ENCODE measurements at places on chromosomes 2 and 18.
A peak's percentile ranks its signal among the peaks of the same experiment; 100 is the strongest.

GRCh38 chr2:161233858-161234431 is 73.7 kb downstream of the TANK start:
- no peak for DNase-seq

GRCh38 chr2:221810650-221811049 is 238.5 kb upstream of the EPHA4 start:
- no peak for DNase-seq

DNA sequence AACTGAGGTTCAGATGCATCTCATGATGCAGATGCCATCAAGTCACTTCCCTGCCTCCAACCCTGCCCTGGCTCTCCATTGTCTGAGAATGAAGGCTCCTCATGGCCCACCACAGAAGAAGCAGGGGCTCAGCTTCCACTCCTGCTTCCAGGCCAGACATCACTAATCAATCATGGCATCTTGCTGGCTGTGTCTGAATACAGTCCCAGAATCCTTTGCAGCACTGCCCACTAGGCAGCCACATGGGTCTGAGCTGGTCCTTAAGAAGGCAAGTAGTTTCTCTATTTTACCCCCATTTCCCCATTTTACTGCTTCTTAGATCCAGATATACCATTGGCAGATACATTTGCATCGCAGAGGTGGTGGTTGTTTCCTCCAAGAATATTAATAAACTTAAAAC is 7.3 kb downstream of the ASPRV1 start:
- no peak for DNase-seq

- no peak for DNase-seq
These were observed 143.3 kb downstream of the C1D start for GRCh38 chr2:67919490-67919889.

- no peak for DNase-seq
These were observed 273.5 kb downstream of the PIK3C3 start for GRCh38 chr18:42228581-42228980.

DNA sequence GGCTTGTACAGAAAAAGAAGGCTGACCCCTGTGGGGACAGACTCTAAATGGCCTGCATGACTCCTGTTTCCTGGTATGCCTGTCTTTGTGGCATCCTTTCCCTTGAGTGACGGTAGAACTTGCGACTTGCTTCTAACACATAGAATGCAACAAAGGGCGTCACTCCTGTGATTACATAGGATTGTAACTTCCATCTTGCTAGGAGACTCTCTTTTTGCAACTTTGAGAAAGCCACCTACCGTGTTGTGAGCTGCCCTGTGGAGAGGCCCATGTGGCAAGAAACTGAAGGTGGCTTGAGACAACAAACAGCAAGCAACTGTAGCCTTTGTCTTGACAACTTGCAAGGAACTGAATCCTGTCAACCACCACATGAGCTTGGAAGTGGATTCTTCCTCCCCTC is 46.5 kb downstream of the THNSL2 start:
- DNase-seq, result no peak

DNA sequence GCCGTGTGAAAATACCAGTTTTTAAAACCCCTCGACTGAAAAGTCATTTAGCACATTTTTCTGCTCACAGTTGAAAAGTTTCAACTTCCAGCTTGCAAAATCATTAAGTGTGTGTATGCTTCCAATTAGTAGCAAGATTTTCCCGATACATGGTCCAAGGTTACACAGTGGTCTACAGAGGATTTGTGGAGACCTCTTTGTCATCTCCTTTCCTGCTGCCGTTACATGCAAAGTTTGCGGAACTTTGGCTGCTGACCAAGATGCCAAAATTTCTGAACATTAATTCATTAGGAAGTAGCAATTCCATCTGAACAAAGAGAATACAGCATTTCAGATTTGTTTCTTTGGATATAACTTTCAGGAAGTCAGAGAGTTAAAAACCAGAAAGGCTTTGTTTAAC is 474.6 kb downstream of the PLCL1 start:
- DNase-seq, result no peak

DNA sequence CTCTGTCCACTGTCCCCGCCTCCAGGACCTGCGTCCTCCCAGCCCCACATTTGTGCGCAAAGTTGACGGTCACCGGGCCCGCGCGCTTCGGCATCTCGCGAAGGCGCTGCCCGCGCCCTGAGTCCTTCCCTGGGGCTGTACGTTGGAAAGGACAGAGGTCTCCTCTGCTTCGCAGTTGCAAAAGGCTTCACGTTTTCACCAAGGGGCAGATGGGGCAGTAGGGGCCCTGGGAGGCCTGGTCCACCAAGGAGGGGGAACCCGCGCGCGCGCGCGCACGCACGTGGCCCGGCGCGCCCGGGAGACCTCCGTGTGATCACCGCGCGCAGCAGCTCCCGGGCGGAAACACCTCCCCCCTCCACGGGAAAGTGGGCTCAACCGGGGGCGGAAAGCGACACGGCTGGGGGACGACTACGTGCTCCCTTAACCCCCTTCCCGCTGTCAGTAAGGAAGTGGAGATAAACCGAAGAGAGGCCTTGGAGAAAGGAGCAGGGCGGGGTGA is 21.9 kb downstream of the TEX44 start:
- no peak for DNase-seq

DNA sequence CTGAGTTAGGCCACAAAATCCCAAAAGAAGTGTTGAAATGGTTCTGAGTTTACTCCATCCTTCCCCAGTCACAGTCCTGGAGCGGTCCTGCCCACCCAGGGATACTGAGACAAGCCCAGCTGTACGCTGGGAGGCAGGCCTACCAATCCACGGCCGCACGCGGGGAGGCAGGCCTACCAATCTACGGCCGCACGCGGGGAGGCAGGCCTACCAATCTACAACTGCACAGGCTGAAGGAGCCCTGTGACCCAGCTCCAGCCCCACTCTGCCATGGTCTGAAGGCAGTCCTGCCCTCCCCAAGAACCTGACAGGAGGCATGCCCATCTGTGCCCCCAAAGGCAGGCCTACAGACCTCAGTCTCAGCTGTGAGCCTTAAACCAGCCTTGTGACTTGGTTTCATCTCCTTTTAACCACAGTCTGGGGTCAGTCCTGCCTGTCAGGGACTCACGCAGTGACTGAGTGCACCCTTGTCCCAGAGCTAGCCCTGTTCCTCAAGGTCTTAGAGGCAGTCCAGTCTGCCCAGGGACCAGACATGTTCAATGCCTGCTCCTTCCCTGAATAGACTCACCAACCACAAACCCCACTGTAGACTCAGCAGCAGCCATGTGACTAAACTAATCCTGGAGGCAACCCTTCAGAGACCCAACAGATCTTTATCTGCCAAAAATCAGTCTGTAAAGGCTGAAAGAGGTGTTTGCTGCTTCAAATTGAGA is 36.8 kb downstream of the GPC1 start:
- no peak for DNase-seq

GRCh38 chr2:7450188-7450832 is 533.1 kb downstream of the RNF144A start:
- no peak for DNase-seq

DNA sequence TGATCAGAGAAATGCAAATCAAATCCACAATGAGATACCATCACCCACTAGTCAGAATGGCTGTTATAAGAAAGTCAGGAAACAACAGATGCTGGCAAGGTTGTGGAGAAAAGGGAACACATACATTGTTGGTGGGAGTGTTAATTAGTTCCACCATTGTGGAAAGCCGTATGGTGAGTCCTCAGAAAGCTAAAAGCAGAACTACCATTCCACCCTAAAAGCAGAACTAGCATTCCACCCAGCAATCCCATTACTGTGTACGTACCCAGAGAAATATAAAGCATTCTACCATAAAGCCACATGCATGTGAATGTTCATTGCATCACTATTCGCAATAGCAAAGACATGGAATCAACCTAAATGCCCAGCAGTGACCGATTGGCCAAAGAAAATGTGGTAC is 60.7 kb downstream of the ANKRD62 start:
- no peak for DNase-seq

DNA sequence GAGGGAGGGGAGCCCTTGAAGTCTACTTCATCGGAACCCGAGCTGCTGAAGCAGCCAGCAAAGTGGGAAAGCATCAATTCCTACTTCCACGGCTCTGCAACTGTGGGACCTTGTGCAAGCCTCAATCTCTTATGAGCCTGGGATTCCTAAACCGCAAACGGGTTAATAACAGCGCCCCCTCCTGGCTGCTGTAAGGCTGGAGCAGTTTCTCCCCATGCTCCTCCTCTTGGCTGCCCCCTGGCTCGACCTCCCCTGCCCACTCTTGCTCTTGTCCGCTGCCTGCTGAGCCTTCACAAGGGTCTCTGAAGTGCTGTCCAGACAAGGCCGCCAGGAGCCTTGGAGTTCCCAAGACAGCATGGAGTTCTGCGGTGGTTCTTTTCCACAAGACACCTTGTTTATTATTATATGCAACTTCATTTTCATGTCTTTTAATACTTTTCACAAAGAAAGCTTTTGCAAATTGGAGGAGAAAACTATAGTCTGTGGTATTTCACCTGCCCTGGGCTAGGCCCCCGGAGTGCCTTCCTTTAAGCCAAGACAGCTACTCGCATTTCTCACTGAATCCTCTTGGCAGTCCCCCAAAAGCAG is 157.2 kb downstream of the DDX1 start:
- peak; percentile 80 for DNase-seq

GRCh38 chr2:29878898-29879297 is 42.5 kb downstream of the ALK start:
- no peak for DNase-seq

DNA sequence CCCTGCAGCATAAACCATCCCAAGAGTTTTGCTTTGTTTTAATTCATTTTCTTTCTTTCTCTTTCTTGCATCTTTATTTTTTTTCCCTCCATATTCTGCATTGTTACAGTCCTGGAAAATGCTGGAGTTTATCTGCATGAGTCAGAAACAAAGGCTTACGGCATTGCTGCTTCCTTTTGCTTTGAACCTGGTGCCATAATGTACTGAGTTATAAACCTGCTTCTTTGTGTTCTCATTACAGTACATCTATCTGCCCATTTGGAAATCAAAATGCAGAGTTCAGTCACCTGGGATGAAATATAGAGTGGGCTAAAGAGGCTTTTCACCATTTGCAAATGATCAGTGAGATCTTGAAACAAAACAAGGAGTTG is 1009.2 kb upstream of the FANCL start:
- DNase-seq, result no peak

GRCh38 chr2:31079665-31080064 is 58.6 kb downstream of the GALNT14 start:
- peak; percentile 47 for DNase-seq

GRCh38 chr2:19733951-19734425 is 167.8 kb downstream of the TTC32 start:
- DNase-seq, result no peak

GRCh38 chr18:49170925-49171505 is 220.2 kb upstream of the SMAD7 start:
- no peak for DNase-seq

- no peak for DNase-seq
These were observed 41.0 kb downstream of the PIK3C3 start for GRCh38 chr18:41996020-41996419.

- DNase-seq, result no peak
These were observed 251.1 kb upstream of the SMIM21 start for GRCh38 chr18:75678627-75679026.

GRCh38 chr2:179344970-179345369 is 80.3 kb upstream of the SESTD1 start:
- no peak for DNase-seq

GRCh38 chr2:172013396-172013795 is 13.6 kb downstream of the METAP1D start:
- no peak for DNase-seq

DNA sequence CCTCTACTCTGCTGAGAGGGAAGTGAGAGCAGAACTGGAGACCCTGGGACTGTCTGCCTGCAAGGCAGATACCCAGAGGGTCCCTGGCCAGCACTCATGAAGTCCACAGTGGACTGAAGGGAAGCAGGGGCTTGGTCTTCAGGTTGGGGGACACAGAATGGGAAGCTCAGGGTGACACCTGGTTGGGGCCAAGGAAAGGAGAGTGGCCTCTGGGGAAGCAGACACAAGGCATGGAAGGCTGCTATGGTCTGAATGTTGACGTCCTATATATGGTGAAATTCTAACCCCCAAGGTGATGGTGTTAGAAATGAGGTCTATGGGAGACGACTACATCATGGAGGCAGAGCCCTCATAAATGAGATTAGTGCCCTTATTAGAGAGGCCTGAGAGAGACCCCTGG is 69.3 kb downstream of the MRO start:
- no peak for DNase-seq

- DNase-seq, result peak; percentile 6
These were observed 354.6 kb upstream of the SETBP1 start for GRCh38 chr18:44325903-44326635.

GRCh38 chr2:193382583-193382982 is 1187.8 kb upstream of the TMEFF2 start:
- no peak for DNase-seq

- no peak for DNase-seq
These were observed 259.9 kb upstream of the THSD7B start for GRCh38 chr2:136505462-136505861.

DNA sequence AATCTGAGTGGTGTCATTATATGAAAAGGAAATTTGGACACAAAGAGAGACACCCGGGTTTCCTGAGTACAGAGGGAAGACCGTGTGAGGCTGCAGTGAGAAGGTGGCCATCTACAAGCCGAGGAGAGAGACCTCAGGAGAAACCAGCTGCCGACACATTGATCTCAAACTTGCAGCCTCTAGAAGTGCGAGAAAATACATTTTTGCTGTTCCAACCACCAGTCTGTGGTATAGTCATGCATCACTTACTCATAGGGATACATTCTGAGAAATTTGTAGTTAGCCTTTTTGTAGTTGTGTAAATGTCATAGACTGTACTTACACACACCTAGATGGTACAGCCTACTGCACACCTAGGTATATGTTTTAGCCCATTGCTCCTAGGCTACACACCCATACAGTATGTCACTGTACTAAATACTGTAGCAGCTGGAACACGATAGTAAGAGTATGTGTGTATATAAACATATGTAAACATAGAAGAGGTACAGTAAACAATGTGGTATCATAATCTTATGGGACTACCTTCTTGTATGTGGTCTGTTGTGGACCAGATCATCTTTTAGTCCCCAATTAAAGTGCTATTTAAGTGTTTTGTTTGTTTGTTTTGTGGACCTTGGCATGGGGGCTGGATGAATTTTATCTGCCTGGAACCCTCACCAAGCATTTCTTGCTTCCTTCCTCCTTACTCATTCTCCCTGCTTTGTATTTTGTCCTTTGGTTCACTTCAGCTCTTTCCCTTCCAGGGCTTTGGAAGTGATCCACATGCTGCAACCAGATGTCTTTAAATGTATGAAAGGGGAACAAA is 38.3 kb upstream of the SESTD1 start:
- DNase-seq, result no peak

DNA sequence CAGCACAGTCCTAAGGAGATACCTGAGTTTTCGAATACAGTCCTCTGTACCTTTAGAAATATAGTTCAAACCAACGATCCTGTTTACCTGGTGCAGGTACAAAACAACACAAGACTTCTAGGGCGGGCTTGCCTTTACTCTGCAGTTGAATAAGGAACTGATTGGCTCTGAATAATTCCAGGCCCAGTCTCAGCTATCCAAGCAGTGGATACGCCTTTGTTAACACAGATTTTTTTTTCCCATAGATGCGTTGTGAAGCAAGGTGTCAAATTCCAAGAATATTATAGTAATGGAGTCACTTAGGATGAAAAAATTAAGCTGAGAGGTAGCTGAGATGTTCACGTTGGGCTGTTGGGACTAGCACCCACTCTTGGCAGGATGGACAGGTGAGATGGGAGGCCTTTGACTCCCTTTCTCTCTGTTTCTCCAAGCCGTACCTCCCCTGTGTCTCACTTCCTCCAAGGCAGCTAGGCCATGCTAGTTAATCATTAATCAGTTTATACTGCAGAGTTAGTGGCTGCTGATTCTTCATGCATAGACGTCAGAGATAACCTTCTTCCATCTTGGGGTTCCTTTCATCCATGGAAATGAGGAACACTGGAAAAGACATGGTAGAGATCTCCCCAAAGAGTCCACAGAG is 380.8 kb upstream of the ACVR2A start:
- peak; percentile 55 for DNase-seq

GRCh38 chr2:232387451-232388171 is 9.1 kb downstream of the ALPP start:
- no peak for DNase-seq
